ENCODE measurements at places on chromosomes 3 and 15. TPM values are rescaled to one million over a fixed set of nuclear protein-coding genes. Genes with fewer than 3 reads are reported as not detected.
A peak's percentile ranks its signal among the peaks of the same experiment; 100 is the strongest.

PFKFB4 gene
- total RNA-seq = 19.4 TPM

TAGLN3 gene
- 1.8 TPM for total RNA-seq

DPPA2 gene
- 1.4 TPM for total RNA-seq

LNP1 gene
- total RNA-seq = 4.3 TPM

FETUB gene
- total RNA-seq = not detected

GRK7 gene
- 0.11 TPM for total RNA-seq

DNA sequence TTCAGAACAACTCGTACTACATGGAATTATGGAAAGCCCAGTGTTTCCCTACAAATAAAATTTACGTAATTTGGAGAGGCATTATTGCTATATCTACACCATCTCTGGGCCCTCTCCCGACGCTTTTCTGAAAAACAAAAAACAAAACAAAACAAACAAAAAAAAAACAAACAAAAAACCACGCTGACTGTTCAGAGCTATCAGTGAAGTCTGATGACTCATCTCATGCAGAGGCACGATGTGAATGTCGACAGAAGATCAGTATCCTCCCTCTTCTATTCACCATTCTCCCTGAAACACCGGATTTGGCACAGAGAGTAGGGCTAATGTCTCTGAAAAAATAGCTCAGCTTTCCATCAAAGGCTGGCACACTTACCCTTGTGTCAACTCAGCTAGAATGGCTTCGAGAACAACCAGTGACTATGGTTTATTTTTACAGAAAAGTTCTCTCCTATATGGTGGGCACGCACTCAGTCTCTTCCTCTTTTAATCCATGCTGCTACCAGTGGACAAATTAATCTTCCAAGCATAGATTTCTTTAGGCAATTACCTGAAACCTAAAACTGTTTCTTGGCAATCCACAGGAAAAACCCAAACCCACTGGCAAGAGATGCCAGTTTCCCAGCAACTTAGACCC lies 1.5 kb downstream of the CRBN start:
- H3K4me1 ChIP-seq = peaks cover 17% of the 10 kb centered on the region
- no peak for DNase-seq
- peak overlapping the region; percentile 90 for H3K4me3 ChIP-seq
- peaks cover 8% of the 10 kb centered on the region for H3K36me3 ChIP-seq
- H3K27ac ChIP-seq = peak overlapping the region; percentile 43

- peaks cover 25% of the 10 kb centered on the region for H3K4me1 ChIP-seq
- DNase-seq = no peak
- no peaks in the 10 kb centered on the region for H3K27me3 ChIP-seq
- no peak overlapping the region for H3K4me3 ChIP-seq
- H3K36me3 ChIP-seq = peaks cover 9% of the 10 kb centered on the region
Observed at GRCh38 chr3:172221547-172221946, 182.2 kb downstream of the FNDC3B start.

DNA sequence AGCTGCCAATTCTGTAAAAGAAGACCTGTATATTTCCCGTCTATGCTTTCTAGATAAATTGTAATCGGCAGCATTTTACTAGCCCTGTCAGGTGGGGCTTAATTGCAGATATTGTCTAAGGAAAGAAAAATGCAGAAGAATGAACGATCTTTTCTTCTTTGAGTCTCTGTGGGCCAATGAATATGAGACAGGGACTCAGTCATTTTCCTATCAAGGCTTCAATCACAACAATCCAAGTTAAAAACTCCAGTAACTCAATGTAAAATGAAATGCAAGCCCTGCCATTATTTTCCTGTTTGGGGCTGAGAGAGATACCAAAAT lies 313.9 kb downstream of the MECOM start:
- no peaks in the 10 kb centered on the region for H3K36me3 ChIP-seq
- H3K4me1 ChIP-seq = peaks cover 48% of the 10 kb centered on the region
- H3K4me3 ChIP-seq = no peak overlapping the region

DNA sequence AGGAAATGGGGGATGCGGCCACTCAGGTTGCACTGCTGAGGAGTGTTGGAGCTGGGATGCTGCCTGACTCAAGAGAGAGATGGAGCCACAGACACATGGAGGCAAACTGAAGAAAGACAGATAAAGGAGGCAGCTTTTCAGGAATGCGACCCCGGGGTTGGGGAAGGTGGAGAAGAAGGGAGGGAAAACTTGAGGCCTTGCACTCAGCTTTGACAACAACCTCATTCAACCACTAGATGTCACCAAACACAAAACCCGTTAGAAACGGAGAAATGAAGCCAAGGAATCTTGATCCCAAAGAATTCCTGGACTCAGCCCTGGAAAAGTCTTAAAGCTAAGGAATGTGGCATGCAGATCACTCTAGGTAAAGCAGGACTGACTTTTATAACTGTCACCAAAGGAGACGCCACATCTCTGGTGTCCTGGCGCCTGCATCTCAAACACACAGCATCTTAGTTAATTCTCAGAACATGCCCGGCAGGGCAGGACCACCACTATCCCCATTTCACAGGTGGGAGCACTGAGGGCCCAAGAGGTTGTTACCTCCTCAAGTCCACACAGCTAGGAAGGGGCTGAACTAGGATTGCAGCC lies 59.6 kb upstream of the LMCD1 start:
- no peak overlapping the region for H3K4me3 ChIP-seq
- H3K36me3 ChIP-seq = peaks cover 4% of the 10 kb centered on the region
- DNase-seq = no peak
- peak overlapping the region; percentile 35 for H3K27ac ChIP-seq
- peaks cover 12% of the 10 kb centered on the region for H3K4me1 ChIP-seq

DNA sequence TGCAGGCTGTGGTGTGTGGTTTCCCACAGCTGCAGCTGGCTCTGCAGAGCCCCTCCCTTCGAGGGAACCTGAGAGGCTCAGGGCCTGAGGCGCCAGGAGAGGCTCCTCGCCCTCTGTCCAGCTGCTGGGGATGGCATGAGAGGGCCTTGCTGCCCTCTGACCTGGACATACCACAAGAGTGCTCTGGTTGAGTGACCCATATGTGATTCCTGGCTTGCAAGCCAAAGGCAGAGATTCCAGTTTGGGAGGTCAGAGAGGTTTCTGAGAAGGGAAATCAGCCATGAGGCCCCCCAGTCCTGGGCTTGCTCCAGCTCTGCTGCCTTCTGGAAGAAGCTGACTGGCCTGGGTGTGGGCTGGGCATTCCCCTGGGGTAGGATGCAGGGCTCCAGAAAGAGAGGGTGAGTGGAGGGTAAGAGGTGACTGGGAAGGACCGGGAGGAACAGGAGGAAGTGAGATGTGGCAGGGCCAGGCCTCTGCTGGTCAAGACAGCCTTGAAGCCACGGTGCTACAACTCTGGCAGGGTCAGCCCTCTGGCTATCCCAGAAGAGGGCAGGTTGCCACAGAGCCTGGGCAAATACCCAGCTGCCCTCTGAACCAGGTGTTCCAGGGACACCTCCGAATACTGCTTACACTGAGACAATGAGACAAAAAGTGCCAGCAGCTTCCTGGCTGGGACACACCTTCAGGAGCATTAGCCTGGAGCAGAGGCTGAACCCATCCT lies 16.0 kb upstream of the SRP14 start:
- no peaks in the 10 kb centered on the region for H3K36me3 ChIP-seq
- no peak overlapping the region for H3K4me3 ChIP-seq
- H3K27ac ChIP-seq = peak overlapping the region; percentile 62
- no peaks in the 10 kb centered on the region for H3K27me3 ChIP-seq
- peaks cover 36% of the 10 kb centered on the region for H3K4me1 ChIP-seq

DNA sequence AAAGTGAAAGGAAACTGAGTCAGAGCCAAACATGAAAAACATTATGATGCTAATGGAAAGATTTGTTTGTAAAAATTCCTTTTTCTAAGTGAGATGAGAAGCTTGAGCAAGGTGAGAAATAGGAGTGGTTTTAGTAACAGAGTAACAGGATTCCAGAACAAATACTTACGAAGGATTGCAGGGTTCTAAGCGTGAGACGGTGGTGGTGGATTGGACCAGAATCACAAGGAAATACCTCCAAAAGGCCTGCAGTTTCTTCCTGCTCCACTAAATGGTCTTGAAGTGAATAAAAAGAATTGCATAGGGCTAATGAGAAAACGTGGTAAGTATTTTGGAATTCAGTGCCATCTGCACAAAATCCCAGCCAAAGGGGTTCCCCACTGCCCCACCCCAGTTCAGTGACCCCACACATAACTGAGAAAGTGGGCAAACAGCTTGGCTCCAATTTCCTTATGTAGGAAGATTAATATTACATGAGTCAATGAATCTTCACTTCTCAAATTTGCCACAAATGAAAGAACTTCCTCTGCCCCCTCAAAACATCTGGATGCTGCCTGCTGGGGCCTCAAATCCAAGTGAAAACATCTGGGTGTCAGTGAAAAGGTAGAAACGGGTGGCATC lies 283.8 kb upstream of the NR2F2 start:
- DNase-seq = no peak
- H3K27ac ChIP-seq = peak overlapping the region; percentile 92
- no peaks in the 10 kb centered on the region for H3K36me3 ChIP-seq
- no peak overlapping the region for H3K4me3 ChIP-seq

GRCh38 chr3:73508330-73508954 lies 116.3 kb downstream of the PDZRN3 start:
- DNase-seq = no peak
- H3K4me1 ChIP-seq = peaks cover 54% of the 10 kb centered on the region
- H3K27me3 ChIP-seq = no peaks in the 10 kb centered on the region

DNA sequence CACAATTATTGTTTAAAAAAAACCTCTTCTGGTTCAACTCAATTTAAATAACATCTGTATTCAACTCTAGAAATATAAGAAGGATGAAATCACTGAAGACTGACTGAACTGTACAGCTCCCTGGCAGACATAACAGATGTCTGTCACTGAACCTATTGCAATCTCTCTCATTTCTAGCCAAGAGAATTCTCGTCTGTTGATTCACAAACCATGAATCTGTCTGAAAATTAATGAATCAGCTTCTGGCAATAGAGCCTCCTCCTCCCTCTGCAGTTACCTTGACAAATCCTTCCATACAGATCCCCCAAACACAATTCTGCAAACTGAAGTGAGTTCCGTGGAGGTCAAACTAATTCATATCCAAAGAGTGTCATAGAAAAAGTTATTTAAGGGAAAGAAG lies 561.4 kb downstream of the PYDC2 start:
- H3K27ac ChIP-seq = no peak overlapping the region
- no peak for DNase-seq
- peaks cover 4% of the 10 kb centered on the region for H3K4me1 ChIP-seq
- no peak overlapping the region for H3K4me3 ChIP-seq
- H3K36me3 ChIP-seq = peaks cover 4% of the 10 kb centered on the region
- H3K27me3 ChIP-seq = no peaks in the 10 kb centered on the region
